Common myeloid progenitor, CD34-positive (primary cell): ENCODE measurements at places on chromosomes 11 and 22.

GRCh38 chr11:84165139-84165538 lies 879.0 kb upstream of the CCDC90B start:
- no peak for DNase-seq

DNA sequence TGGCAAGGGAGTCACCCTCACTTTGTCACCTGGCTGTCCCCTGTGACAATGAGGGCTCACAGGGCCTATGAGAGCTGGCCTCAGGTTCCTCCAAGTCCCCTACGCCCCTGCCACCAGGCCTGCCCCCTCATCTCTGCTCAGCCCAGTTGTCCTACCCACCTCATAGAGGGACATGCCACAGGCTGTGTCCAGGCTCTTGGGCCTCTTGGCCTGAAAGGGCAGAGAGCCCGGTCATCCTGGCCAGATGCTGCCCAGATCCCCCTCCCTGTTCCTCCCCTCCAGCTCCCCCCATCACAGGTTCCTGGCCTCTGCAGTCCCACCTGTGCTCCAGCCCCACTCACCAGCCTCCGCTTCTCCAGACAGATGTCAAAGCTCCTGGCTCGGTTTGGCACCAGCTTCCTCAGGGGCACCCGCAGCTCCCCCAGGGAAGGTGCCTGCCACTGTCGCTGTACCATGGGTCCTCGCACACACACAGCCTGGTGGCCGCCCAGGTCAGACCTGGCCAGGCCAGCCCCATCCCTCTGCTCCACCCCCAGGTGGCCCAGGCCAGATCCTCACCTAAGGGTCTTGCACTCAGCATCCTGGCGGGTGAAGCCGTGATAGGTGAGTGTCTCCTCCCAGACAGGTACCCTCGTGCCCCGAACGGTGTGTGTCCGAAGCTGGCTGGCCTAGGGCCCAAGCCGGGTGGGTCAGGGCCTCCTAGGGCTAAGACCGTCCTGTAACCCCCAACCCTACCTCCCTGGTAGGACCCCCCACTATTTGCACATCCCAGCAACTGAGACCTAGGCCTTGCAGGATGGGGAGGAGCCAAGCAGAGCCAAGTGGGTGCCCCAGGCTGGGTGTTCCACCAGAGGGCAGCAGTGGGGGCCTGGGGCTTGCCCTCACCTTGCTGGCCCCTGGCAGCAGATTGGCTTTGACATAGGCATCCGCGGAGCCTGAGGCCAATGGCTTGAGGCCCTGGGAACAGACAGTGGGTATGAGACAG lies 8.3 kb downstream of the NDUFV1 start:
- DNase-seq, result no peak

GRCh38 chr22:27749597-27750225 lies 51.8 kb downstream of the MN1 start:
- DNase-seq, result no peak

- DNase-seq, result no peak
Measured at GRCh38 chr11:72225411-72225951, 914 bp downstream of the INPPL1 start.

GRCh38 chr11:70788248-70789022 lies 390.1 kb downstream of the CTTN start:
- no peak for DNase-seq

GRCh38 chr11:35771722-35772121 lies 109.1 kb downstream of the TRIM44 start:
- no peak for DNase-seq

DNA sequence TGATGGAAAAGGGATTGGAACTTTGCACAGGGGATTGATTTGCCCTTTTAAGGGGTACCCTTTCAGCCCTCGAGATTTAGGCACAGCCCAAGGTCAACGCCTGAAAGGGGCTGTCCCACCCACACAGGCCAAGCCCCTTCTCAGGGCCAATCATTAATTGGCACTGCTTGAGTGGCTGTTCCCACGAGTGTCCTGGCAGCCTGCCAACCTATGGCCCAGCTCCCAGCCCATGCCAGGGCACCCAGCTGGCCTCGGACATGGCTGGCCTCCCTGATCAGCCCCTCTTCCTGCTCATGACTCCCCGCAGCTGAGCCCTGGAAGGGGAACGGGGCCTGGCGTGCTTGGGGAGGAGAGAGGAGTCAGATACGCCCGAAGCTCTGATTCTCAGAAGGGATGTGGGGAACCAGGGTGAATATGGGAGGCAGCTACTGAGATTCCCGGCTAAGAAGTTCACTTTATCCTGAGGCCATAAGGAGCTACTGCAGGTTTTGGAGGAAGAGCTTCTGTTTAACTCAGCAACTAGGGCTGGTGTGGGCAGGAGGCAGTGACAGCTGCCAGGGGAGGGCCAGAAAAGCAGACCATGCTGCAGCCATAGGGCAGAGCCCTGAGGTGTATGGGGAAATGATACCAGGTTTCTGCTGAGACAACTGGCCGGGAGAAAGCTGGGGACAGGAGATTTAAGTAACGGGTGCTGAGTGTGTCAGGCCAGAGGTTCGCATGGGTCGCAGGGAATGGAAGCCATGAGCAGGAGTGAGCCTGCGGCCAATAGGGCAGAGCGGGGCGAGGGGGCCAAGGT lies 30.0 kb downstream of the WNT7B start:
- DNase-seq, result no peak
